ENCODE measurements at places on chromosomes 5 and 9.
A peak's percentile ranks its signal among the peaks of the same experiment; 100 is the strongest.

DNA sequence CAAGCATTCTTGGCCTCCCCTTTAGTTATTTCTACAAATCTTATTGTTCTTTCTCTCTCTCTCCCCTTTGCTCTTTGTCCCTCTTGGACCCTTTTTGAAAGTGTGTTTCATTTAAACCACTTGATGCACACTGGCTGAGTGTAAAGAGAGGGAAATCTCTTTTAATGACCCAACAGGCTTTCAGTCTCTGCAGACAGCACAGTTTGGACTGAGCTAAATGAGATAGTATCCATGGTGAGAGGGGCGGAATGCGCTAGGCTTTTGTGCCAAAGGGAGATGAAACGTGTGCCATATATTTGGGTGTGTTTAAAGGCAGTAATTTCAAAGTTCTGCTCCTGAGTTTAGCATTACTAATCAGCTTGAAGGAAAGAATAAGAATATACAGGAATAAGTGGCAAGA, 184.9 kb downstream of the PCSK1 start:
- DNase-seq = no peak

- DNase-seq = peak; percentile 68
Measured at GRCh38 chr5:1161108-1161832, 40.1 kb upstream of the SLC6A19 start.

- DNase-seq = no peak
Measured at GRCh38 chr5:103851091-103851490, 288.5 kb upstream of the NUDT12 start.

GRCh38 chr9:131226226-131226625, 50.1 kb downstream of the FAM78A start:
- no peak for DNase-seq

- DNase-seq = no peak
Measured at GRCh38 chr5:30866142-30866541, 327.3 kb upstream of the CDH6 start.

DNA sequence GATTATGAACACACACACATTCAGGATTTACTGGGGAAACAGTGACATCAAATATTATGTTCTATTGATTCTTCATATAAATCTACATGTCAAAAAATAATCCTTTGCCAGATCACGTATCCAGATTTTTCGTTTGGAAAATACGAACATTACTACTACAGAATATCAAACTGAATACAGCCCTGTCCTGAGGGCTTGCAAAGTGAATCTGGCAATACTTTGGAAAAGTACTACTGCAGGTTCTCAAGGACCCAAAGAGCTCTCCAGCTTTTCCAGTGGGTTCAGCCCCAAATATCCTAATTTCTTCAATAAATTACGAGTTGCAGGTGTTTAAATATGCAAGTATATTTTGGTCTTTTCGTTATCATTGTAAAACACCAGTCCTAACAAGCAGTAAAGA, 411 bp upstream of the NDUFS4 start:
- DNase-seq = no peak

DNA sequence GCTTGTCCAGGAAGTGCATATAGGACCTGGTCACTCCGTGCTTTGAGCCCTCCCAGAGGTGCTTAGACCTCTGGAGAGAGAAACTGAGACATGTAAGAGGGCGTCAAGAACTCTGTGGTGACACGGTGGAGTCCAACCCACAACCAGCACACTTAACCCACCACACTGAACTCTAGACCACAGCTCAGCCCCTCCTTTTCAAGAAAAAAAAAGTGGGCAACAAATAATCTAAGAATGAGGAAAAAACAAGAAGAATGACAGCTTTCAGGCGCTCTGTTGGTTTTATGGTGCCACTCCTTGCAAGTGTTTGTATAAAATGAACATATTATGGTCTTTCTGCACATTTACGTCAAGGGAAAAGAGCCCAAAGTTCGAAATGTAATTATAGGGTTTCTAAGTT, 50.2 kb upstream of the SNAPC3 start:
- DNase-seq = no peak

DNA sequence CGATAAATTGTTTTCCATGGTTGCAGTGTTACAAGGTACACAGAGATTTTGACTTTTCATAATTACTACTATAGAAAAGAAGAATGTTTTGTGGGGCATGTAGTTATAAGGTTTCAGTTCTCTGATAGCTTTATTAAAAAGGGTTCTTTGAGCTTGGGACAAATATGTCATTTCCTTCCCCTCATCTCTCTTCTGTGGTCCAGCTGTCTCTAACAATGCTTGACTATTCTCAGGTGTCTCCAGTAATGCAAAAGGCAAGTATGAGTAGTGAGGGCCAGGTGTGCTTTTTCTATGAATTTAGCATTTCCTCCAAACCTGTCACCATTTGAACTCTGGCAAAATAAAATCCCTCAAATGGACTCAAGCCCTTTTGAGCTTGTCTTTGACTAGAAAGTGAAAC, 84.3 kb downstream of the SLF1 start:
- no peak for DNase-seq

DNA sequence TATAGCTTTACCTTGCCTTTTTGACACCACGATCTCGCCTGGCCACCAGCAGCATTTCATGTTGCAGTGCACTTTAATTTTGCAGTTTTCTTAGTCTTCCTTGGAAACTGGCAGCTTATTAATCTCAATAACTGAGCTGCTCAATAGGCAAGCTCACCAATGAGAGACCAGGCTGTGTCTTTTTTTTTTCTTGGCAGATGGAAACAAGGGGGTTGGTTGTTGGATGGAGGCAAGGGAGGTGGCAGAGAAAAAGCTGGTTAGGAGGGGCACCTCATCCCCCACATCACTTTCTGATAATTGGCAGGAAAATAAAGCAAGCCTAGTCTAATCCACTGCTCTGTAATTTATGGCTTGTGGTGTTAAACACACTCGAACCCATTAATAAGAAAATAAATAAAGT, 324.5 kb upstream of the WWC1 start:
- DNase-seq = no peak

DNA sequence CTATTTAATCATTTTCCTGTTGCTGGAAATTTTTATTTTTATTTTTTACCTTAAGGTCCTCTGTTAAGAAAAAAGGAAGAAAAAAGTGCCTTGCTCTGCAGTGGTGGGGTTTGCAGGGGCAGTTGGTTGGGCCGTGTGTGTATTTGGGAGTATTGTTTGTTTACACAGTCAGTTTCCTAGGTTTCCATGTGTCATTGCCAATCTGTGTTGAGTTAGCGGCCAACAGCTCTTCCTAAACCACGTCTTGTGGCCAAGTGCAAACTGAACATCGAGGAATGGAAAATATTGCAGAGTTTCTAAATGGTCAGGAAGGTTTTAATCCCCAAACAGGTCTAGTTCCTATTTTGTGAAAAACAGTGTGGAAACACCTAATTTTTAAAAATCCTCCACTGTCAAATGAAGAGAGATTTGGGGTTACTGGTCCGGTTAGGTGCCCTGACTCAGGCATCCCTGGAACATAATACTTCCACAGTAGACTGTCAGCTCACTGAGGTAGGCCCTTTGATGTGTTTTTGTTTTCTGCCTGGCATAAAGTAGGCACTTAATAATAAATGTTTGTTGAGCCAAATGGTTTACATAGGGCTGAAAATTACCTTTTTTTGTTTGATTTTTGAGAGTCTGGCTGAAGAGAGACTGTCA, 37.0 kb downstream of the MAMDC2 start:
- DNase-seq = peak; percentile 76

GRCh38 chr5:1343931-1344901, 683 bp downstream of the CLPTM1L start:
- DNase-seq = no peak

- DNase-seq = no peak
Measured at GRCh38 chr9:136784997-136785361, 6.2 kb upstream of the TMEM141 start.

DNA sequence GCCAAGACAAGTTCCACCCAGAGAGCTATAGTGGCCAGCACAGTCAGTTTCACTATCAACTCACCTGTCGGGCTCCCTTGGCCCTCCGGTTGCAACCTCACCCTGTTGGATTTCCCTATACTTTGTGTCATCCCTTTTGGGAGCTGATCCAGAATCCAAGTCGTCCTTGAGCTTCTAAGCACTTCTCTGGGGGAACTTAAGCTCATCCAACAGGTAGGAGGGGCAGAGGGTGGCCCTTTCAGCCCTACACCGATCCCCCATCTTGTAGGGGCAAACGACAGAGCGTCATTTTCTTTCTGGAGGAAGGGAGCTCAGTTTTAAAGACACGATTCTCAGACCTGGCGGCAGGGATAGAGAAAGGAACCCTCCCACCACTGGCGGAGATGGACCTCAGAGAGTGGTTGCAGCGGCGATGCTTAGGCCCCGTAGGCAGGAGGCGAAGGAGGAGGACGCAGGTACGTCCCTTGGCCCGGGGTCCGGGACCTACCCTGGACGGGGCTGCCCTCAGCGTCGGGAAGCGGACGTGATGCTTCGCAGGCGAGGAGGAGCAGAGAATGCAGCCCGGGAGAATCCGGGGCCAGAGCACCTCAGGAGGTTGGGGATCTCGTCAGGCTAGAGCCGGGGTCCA, 519 bp downstream of the ZER1 start:
- DNase-seq = no peak

DNA sequence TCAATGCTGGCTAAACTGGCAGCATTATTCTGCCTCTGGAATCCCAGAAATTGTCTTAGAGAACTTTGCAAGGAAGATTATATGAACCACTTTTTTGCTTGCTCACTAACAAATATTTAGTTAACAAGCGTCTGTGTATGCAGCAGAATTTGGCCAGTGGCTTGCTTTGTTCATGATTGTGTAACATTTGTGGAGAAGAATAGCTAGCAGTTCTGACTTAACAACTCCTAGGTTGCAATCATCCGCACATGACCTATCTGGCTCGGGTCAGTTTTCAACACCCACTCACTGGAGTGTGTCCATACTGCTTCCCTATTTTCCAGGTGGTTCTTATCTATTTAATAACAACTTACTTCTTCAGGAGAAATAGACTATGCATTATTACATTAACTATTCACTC, 98.5 kb downstream of the SNX18 start:
- DNase-seq = no peak

DNA sequence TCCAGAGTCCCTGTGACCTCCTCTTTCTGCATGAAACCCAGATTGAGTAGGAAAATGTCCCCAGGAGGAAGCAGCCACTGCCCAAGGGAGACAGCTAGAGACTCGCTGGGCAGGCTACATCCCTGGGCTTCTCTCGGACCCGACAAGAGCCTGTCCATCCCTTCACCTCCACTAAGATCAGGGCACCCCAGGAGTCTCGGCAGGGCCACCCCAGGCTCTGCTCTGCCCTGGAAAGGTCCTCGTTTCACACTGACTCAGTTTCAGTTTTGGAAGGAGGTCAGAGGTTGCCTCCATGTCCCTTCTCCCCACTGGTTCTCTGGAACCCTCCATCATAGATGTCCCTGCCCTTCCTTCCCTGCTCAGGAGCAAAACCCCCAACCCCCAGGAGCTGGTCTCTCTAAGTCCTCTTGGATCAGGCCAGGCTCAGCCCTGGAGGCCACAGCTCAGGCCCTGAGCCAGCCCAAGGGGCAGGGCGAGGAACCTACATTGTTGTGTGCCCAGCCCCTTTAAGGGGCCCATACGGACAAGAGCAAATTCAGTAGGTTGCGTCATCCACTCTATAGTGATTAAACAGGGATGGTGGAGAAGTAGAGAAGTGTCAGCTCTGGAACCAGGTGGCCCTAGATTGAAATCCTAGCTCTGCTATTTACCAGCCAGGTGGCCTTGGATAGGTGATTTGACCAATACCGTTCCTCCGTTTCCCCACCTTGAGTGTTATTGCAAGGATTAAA, 37.4 kb downstream of the C9orf50 start:
- DNase-seq = no peak

- no peak for DNase-seq
Measured at GRCh38 chr5:19986031-19986619, 1.9 kb downstream of the CDH18 start.

DNA sequence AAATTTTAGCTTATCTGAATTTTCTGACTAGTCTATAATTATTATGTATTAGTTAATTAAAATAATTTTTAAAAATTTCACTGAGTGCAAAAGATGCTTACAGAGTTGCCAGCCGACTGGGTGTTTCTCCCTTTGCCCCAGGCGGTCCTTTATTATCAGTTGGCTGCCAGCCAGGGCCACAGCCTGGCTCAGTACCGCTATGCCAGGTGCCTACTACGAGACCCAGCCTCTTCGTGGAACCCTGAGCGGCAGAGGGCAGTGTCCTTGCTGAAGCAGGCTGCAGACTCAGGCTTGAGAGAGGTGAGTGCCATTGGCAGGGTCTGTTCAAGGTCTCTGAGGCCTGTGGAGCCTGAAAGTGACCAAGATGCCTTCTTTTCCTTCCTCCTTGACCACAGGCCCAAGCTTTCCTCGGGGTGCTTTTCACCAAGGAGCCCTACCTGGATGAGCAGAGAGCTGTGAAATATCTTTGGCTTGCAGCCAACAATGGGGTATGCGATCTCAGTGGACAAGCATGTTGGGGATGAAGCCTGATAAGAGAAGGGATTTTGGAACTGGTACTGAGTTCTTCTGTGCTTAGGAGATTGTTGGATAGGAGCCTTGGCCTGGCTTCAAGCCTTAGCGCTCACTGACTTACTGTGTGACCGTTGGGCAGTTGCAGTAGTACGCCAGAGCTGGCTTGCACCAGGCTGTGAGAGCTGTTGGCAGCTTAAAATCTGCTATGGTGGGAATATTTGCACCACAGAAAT, 10.6 kb downstream of the DELE1 start:
- peak; percentile 91 for DNase-seq

DNA sequence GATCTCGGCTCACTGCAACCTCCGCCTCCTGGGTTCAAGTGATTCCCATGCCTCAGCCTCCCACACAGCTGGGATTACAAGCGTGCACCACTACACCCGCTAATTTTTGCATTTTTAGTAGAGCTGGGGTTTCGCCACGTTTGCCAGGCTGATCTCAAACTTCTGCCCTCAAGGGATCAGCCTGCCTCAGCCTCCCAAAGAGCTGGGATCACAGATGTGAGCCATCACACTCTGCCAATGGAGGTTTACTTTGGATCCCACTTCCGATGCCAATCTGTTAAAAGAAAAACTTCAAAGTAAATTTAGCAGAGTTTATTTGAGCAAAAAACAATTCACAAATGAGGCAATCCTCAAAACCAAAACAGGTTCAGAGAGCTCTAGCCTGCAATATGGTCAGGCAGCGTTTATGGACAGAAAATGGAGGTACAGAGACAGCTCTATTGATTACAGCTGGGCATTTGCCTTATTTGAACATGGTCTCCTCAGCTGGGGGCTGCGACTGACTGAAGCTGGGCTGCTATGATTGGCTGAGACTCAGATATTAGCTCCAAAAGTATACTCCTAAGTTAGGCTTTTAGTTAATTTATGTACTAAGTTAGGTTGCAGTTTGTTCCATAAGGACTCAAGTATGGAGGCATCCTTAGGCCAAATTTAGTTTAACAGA, 18.6 kb upstream of the UBTD2 start:
- DNase-seq = no peak

DNA sequence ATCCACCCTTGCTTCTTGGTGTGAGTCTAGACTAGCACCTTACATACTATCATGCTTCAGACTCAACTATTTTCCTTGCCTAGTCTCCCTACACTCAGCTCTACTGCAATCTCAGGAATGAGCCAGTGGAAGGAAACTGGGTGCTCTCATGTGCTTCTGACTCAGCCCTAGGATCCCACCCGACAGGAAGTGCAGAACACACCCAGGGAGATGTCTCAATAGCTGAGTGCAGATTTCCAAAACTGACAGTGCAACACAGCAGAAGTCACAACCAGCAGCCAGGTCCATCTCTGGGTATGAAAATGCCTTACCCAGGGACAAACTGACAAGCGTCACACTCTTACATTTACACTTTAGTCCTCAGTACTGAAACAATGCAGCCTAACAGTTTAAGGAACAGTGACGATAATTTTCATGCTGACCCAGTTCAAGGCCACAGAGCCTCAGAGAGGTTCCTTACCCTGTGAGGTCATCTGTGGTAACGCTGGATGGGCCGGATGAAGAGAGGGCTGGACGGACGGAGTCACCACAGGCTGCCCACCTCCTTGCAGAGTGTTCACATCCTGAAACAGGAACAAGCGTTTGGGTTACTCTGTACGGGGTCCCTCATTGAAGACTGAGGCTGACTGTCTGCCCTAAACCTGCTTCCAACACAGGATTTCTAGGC, 33.0 kb downstream of the FKBP15 start:
- no peak for DNase-seq

Measured in COR-L47 (cell line).